ENCODE measurements at places on chromosomes 16 and 17. TPM values are rescaled to one million over a fixed set of nuclear protein-coding genes. Genes with fewer than 3 reads are reported as not detected.

DNA sequence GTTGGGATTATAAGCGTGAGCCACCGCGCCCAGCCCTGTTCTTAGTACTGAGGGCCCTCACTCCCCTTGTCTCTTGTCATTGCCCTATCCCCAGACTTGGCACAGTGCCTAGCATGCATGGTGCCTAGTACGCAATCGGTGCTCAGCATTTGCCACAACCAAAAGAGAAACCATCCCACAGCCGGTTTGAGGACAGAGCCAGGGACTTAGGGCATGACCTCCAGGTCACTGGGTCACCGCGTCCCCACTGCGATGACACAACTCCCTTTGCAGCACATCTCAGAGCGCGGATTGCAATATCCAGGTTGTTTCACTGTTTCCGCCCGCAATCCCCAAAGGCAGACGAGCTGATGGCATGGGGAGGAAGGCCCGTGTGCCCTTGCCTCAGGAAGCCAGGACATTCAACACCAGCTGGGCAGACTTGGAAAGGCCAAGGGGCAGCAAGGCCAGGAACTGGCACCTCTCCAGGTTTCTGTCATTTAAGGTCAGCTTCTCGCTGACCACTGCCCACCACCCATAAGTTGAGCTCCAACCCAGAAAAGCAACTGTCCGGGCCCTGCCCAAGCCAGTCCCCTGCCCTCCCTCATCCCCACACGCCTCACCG, 274.5 kb downstream of the MRTFB start:
- no peak for DNase-seq

Gene ABCA6
- total RNA-seq: 0.25 TPM

Gene MEIOC
- total RNA-seq: not detected

DNA sequence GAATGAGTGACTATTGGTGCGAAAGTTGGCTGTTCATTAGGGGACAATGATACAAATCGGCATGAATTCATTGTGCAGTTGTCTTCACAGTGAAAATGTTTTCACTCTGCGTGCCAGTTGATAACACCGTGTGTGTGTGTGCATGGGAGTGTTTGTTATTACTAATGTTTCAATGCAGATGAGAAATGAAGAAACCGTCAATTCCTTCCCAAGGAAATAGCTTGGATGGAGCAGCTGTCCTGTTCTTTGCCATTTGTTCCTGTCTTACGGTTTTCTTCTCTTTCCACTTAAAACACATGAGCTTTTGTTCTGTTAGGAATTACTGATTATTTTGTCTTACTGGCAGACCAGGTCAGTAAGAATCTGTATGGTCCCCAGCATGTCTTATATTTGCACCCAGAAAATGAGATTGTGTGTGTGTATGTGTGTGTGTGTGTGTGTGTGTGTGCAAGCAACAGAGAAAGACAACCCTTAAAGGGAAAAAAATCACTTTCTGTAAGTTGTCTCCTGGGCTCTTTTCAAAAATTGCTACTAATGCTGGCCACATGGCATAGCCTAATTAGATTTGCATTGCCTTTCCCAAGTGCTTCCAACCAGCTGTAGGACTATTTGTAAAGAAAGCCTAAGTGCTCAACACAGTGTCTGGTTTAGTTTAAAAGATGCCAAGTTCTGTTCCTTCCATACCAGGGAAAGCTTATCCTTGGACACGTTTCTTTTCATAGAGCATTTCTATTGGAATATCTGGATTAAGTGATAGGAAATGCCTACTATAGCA, 23.8 kb downstream of the SHISA9 start:
- no peak for DNase-seq

DNA sequence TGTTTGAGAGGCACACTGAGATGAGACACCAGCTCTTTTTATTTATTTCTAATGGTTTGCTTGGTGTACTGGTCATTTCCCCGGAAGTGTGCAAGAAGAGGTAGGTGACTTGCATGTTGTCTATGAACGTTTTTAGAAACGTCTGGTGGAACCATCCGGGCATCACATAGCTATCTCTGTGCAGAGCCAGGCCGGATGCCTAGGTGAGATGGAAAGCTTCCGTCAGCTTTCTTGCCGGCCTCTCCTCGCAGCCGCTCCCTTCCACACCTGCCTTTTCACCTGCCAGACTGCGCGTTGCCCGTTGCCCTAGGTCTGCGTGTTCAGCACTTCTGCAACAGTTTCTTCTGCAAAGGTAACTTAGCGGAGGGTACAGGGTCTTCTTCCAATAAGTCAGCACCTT, 416.0 kb downstream of the WWOX start:
- no peak for DNase-seq

DNA sequence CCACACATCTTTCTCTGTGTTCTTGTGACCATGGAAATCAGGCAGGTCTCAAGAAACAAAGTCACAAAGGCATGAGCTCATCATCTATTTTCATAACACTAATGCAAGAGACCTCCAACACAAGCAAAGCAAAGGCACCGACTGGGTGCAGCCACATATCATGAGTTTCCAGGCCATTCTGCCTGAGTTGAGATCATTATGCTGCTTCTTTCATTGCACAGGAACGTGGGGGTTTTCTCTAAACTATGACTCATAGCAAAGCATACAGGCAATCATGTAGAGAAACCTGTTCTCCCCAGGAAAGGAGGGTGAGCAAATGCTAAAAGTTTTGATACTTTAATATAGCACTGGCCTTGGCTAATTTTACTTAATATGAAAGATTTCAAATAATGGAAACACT, 60.7 kb downstream of the GRIN2A start:
- DNase-seq: no peak

Gene SMPD3
- total RNA-seq: 0.89 TPM
